ENCODE measurements at places on chromosomes 16 and 17.

DNA sequence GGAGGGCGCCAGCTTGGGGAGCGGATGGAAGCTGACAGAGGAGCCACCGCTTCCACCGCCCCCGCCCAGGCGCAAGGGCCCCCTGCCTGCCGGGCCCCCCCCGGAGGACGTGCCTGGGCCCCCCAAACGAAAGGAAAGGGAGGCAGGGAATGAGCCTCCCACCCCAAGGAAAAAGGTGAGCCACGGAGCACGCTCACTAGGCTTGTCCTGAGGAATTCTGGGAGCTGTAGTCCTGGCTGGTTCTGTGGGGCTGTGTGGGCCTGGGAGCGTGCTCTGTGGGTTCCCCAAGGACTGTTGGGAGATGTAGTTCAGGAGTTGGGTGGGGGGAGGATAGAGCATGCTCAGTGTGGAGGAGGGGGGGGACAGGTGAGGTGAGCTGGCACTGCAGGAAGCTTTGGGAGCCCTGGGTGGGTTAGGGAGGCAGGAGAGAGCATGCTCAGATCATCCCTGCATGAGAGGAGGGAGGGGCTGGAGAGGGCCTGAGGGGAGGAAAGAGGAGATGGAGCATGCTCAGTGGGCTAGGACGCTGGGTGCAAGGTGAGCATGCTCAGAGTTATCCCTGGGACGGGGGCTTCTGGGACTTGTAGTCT is 4.5 kb downstream of the FBXL19 start:
- no peaks in the 10 kb centered on the region for H3K36me3 ChIP-seq
- DNase-seq = peak; percentile 32
- H3K27me3 ChIP-seq = no peaks in the 10 kb centered on the region
- H3K4me3 ChIP-seq = no peak overlapping the region
- peaks cover 9% of the 10 kb centered on the region for H3K4me1 ChIP-seq
- no peak overlapping the region for H3K27ac ChIP-seq

DNA sequence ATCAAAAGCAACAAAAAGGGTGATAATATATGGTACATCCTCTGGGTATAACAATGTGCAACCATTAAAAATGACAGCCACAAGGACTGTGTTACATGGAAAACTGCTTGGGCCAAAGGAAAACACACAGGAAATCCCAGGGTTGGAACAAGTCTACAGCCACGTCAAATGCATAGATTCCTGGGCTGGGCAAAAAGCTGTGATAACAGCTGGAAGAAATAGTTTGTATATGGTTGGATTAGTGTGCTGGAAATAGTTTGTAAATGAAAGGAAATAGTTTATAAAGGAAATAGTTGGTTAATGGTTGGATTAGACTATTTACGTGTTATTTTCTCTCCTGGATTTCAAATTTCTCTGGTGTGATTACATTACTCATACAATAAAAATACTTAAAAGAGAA is 2.6 kb downstream of the HSD17B2 start:
- no peak for DNase-seq
- H3K4me1 ChIP-seq = no peaks in the 10 kb centered on the region
- no peak overlapping the region for H3K27ac ChIP-seq

- no peak overlapping the region for H3K27ac ChIP-seq
- peaks cover 2% of the 10 kb centered on the region for H3K36me3 ChIP-seq
- peaks cover 39% of the 10 kb centered on the region for H3K4me1 ChIP-seq
- H3K27me3 ChIP-seq = no peaks in the 10 kb centered on the region
- no peak overlapping the region for H3K4me3 ChIP-seq
- DNase-seq = no peak
These were observed 4.0 kb downstream of the MAFG start for GRCh38 chr17:81923302-81924260.

GRCh38 chr16:20372701-20373100 is 20.2 kb upstream of the UMOD start:
- no peak overlapping the region for H3K27ac ChIP-seq
- H3K4me1 ChIP-seq = no peaks in the 10 kb centered on the region
- H3K36me3 ChIP-seq = no peaks in the 10 kb centered on the region
- H3K4me3 ChIP-seq = no peak overlapping the region
- peaks cover 25% of the 10 kb centered on the region for H3K27me3 ChIP-seq

GRCh38 chr17:81234940-81235821 is 3.7 kb downstream of the TEPSIN start:
- H3K27me3 ChIP-seq = no peaks in the 10 kb centered on the region
- H3K36me3 ChIP-seq = peaks cover 5% of the 10 kb centered on the region
- no peak overlapping the region for H3K27ac ChIP-seq
- H3K4me1 ChIP-seq = peaks cover 16% of the 10 kb centered on the region
- no peak for DNase-seq
- H3K4me3 ChIP-seq = no peak overlapping the region

GRCh38 chr16:58099097-58099955 is 29.9 kb downstream of the CFAP20 start:
- DNase-seq = no peak
- no peaks in the 10 kb centered on the region for H3K36me3 ChIP-seq
- no peaks in the 10 kb centered on the region for H3K27me3 ChIP-seq
- no peaks in the 10 kb centered on the region for H3K4me1 ChIP-seq
- no peak overlapping the region for H3K4me3 ChIP-seq

DNA sequence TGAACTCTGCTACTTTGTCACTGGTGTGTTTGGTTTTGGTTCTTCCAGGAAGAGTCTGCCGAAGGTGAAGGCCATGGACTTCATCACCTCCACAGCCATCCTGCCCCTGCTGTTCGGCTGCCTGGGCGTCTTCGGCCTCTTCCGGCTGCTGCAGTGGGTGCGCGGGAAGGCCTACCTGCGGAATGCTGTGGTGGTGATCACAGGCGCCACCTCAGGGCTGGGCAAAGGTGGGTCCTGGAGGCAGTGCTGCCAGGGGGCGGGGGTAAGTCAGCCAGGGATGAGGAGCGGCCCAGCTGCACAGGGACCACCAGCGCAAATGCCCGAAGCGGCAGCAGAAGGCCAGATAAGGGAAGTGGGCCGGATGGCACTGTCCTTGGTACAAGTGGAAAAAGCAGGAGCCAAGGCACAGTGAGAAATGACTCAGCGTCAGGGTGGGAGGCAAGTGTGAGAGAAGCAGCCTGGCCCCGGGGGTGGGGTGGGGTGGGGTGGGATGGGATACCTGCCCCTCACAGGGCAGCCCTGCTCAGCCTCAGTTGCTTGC is 41.9 kb downstream of the TMEM11 start:
- no peak overlapping the region for H3K27ac ChIP-seq
- H3K36me3 ChIP-seq = peaks cover 6% of the 10 kb centered on the region
- H3K4me1 ChIP-seq = peaks cover 21% of the 10 kb centered on the region
- H3K27me3 ChIP-seq = no peaks in the 10 kb centered on the region
- H3K4me3 ChIP-seq = no peak overlapping the region

- H3K36me3 ChIP-seq = no peaks in the 10 kb centered on the region
- DNase-seq = peak; percentile 59
- no peaks in the 10 kb centered on the region for H3K4me1 ChIP-seq
These were observed 57.3 kb upstream of the CCL1 start for GRCh38 chr17:34420254-34420766.

GRCh38 chr17:38894276-38894675 is 24.4 kb downstream of the LASP1 start:
- peak overlapping the region; percentile 75 for H3K27ac ChIP-seq
- H3K27me3 ChIP-seq = no peaks in the 10 kb centered on the region
- DNase-seq = no peak
- H3K36me3 ChIP-seq = peaks cover 9% of the 10 kb centered on the region

GRCh38 chr16:48444574-48444973 is 59.4 kb upstream of the SIAH1 start:
- no peaks in the 10 kb centered on the region for H3K27me3 ChIP-seq
- no peak for DNase-seq
- no peaks in the 10 kb centered on the region for H3K36me3 ChIP-seq
- no peaks in the 10 kb centered on the region for H3K4me1 ChIP-seq

DNA sequence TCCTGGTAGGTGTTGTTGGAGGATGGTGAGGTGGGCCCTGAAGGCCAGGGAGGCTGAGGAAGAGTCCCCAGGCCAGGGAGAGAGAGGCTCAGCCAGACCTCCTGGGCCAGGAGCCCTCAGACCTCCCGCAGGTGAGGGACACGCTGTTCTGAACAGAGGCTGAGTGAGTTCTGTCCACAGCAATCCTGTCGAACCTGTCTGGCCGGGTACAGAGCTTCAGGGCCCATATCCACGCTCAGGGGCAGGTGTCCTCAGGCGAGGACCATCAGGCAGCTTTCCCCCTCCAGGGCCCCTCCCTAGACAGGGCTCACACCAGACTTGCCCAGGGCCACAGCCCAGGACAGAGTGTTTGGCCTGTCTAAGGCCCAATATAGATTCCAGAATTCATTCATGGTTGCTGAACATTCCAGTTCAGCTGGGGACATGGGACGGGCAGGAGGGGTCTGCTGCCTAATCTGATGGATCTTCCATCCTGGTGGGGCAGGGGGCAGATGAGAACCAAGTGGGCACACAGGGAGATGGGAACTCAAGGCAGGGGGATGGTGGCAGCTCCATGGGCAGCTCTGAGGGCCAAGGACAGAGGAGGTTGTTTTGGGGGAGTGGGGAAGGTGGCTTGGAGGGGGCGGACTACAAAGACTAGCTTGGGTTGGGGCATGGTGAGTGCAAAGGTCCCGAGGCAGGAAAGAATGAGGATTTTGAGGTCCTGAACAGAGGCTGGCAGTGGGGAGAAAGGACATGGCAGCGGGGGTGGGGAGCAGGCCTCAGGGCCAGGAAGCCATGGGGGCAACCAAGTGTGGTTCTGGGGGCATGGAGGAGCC is 23.4 kb upstream of the MPRIP start:
- no peak overlapping the region for H3K27ac ChIP-seq
- H3K4me1 ChIP-seq = peaks cover 29% of the 10 kb centered on the region
- DNase-seq = no peak
- no peaks in the 10 kb centered on the region for H3K36me3 ChIP-seq
- H3K27me3 ChIP-seq = no peaks in the 10 kb centered on the region

DNA sequence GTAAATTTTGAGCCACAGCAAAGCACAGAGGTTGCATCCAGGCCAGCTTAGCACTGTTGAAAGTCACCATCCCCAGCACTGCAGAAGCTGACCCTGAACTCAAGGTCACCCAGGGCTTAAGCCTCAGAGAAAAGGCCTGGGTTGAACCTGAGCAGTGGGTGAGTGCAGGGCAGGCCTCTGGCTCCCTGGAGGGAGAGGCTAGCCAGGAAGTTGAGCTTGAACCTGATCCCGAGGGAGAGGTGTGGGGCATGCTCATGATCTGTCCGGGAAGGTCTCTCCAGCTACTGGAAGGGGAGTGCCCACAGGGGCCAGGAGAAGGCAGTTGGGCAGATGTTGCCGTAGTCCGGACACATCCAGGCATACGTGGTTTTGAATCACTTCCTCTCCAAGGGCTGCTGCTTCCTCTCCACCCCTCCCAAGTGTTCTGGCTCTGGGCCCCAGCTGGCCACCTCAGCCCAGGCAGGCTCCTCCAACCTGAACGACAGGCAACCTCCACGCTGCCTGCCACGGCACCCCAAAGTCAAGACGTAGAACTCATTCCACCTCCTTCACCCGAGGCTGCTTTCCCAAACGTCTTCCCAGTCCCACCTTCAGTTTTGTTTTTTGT is 18.4 kb downstream of the CARHSP1 start:
- H3K27ac ChIP-seq = peak overlapping the region; percentile 75
- H3K27me3 ChIP-seq = no peaks in the 10 kb centered on the region

GRCh38 chr17:81322271-81323082 is 27.4 kb upstream of the SLC38A10 start:
- no peak overlapping the region for H3K27ac ChIP-seq
- H3K27me3 ChIP-seq = no peaks in the 10 kb centered on the region
- H3K4me1 ChIP-seq = no peaks in the 10 kb centered on the region
- no peak overlapping the region for H3K4me3 ChIP-seq

DNA sequence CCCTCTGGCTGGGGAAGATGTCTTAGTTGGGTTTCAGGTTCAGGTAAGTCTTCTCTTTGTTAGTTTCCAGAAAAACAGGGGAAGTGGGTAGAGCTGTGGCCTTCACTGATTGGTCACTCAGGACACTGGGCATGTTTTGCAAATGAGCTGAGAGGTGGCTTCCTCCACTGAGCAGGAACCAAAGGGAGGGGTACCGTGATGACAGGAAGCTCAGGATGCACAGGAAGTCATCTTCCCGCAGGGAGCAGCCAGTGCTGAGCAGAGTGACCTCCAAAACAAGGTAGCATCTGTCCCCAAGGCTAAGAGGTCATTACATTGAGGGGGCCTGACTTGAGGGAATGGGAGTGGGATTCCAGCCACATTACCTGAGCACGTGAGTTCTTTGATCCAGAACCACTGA is 5.6 kb downstream of the NT5C start:
- no peaks in the 10 kb centered on the region for H3K27me3 ChIP-seq
- no peak for DNase-seq
- H3K4me1 ChIP-seq = peaks cover 45% of the 10 kb centered on the region
- peak overlapping the region; percentile 30 for H3K27ac ChIP-seq

GRCh38 chr16:85145734-85146531 is 33.7 kb upstream of the CIBAR2 start:
- no peak overlapping the region for H3K4me3 ChIP-seq
- H3K36me3 ChIP-seq = no peaks in the 10 kb centered on the region
- no peak overlapping the region for H3K27ac ChIP-seq
- H3K4me1 ChIP-seq = no peaks in the 10 kb centered on the region
- H3K27me3 ChIP-seq = no peaks in the 10 kb centered on the region
- DNase-seq = no peak

- H3K27ac ChIP-seq = no peak overlapping the region
- no peaks in the 10 kb centered on the region for H3K4me1 ChIP-seq
- DNase-seq = no peak
- H3K36me3 ChIP-seq = no peaks in the 10 kb centered on the region
- H3K27me3 ChIP-seq = peaks cover 8% of the 10 kb centered on the region
These were observed 156.0 kb downstream of the CDH13 start for GRCh38 chr16:82782715-82783251.

DNA sequence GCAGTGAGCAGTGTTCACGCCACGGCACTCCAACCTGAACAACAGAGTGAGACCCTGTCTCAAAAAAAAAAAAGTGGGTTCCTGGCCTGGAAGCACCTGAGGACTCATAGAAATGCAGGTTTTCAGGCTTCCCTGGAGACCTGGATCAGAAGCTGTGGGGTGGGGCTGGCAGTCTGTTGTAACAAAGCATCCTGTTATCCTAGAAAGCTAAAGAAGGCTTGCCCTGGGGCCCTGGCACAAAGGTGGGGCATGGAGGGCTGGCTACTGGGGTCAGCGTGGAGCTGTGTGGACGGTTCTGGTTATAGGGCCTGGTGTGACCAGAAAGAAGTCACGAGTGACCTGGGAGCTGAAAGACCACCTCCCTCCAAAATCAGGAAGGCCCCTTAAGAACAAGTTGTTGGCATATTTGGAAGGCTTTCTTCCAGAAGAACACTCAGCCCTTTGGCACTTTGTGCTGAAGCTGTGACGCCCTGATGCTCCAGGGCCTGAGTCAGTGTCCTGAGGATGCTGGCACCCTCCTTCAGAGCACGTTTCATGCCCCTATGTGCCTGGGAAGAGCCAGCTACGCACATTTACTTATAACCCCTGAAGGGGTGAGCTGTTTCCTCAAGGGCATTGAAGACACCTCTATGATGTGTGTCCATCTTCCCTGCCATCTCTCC is 6.2 kb downstream of the CRISPLD2 start:
- H3K27ac ChIP-seq = no peak overlapping the region
- H3K36me3 ChIP-seq = no peaks in the 10 kb centered on the region
- no peak for DNase-seq

GRCh38 chr17:4175921-4176807 is 33.2 kb downstream of the CYB5D2 start:
- DNase-seq = peak; percentile 41
- peaks cover 40% of the 10 kb centered on the region for H3K36me3 ChIP-seq
- H3K4me3 ChIP-seq = peak overlapping the region; percentile 81
- peaks cover 48% of the 10 kb centered on the region for H3K4me1 ChIP-seq
- H3K27me3 ChIP-seq = no peaks in the 10 kb centered on the region

Data from activated T-cell treated with anti-CD3 and anti-CD28 coated beads, Interleukin-2, amount 50 U/mL, for 72 hours (primary cell).